ENCODE measurements at places on chromosomes 13 and 19.
A peak's percentile ranks its signal among the peaks of the same experiment; 100 is the strongest.

GRCh38 chr13:110309661-110310524 is 2.8 kb downstream of the COL4A2 start:
- DNase-seq, result no peak

- DNase-seq, result no peak
Observed at GRCh38 chr13:94711561-94712286, 621 bp downstream of the SOX21 start.

GRCh38 chr13:98260357-98261164 is 83.5 kb upstream of the RNF113B start:
- peak; percentile 42 for DNase-seq

DNA sequence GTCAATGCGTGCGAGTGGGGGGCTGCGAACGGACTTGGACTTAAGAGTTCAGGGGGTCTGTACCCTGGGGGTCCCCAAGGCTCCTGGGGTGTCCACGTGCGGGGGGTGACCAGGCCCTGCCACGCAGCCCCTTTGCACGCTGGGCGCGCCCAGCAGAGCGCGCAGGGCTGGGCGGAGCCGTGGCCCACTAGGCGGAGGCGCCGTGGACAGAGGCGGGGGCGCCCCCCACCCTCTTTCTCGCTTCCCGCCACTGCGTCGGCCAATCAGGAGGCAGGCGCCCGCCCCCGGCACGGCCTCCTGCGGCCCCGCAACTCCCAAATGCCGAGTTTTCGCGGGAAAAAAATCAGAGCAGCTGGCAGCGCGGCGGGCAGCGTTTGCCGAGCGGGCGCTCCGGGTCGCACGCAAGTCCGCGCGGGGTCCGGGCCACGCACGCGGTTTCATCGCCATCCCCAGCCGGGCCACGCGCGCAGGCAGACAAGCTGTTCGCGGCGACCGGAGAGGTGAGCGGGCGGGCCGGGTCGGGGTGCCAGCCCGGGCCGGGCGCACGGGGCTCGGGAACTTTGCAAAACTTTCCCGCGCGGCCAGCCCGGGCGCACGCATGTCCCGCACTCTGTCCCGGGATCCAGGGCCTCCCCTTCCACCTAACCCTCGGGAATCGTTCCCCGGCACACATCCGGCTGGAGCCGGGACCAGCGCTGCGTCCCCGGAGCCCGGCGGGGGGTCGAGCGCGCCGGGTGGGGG is at the start of gene UHRF1:
Gene UHRF1, plus strand, starts transcription at position 346 of the 741 bp plus-strand sequence. CDS start 1,385 bp downstream, outside the sequence.
- DNase-seq, result no peak

DNA sequence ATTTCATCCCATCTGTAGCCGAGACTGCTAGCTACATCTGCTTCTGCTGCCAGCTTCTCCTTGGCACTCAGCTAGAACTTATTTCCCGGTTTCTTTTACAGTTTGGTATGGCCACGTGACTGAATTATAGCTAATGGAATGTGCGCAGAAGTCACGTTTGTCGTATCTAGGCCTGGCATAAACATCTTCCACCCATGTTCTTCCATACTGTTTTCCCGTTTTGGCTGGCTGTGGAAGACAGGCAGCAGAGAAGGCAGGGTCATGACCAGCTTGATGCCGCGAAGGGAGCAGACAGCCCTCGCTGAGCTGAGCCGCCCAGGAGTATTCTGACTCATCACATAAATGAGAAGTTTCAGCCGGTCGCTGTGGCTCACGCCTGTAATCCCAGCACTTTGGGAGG is 186.7 kb downstream of the RFC3 start:
- no peak for DNase-seq

DNA sequence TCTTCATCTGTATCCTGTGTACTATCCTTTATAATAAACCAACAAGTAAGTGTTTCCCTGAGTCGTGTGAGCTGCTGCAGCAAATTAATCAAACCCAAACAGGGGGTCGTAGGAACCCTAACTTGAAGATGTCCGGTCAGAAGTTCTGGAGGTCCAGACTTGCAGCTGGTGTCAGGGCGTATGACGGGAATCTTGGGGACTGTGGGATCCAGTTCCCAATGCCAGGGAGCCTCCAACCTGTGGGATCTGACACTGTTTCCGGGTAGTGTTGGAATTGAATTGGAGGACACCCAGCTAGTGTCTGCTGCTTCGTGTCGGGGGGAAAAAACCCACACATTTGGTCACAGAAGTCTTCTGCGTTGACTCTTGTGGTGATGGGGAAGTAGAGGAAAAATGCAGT is 52.1 kb upstream of the AMER2 start:
- DNase-seq, result no peak

GRCh38 chr13:111145071-111145470 is 30.0 kb downstream of the ARHGEF7 start:
- DNase-seq, result no peak

GRCh38 chr19:50248413-50248812 is 45.0 kb downstream of the MYH14 start:
- DNase-seq, result no peak

DNA sequence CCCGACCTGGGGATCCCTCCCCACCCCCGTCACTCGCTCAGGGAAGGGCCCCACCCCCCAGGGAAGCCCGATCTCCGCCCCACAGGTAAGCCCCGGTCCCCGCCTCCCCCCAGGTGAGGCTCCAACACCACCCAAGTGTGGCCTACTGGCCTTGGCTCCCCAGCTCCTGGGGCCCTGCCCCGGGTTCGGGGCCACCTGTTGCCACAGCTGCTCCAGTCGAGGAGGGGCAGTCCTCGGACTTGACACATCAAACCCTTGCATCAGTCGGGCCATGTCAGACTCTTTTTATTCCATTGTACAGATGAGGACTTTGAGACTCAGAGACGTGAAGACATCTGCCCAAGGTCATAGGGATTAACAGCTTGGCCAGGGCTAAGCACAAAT is 512 bp downstream of the CC2D1A start:
- DNase-seq, result no peak

DNA sequence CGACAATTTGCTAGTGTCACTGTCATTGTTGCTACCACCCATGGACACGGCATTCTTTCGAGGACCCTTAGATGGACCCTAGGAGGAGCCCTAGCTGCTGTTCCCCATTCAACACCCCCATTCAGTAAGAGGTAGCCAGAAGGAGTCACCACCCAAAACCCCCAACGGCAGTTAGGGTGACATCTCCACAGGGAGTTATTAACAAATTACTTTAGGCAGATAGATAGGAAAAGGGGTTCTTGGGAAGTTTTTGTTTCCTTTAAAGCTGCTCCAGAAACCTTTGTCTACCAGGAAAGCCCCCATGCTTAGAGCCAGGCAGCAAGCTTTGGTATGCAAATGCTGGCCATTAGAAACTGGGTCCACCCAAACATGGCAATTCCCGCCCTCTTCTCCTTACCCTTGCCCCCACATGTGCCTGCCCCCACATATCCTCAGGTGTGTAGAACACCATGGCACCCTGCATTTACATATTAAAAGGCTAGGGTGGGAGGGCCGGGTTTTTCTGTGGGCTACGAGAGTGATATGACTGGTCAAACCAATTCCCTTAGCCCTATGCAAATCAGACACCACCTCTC is 190.9 kb downstream of the SLITRK6 start:
- no peak for DNase-seq

GRCh38 chr13:41942462-41943094 is 18.3 kb downstream of the VWA8 start:
- DNase-seq, result peak; percentile 69

- no peak for DNase-seq
Observed at GRCh38 chr13:53379485-53379884, 350.9 kb downstream of the OLFM4 start.

- no peak for DNase-seq
Observed at GRCh38 chr13:88288326-88288725, 617.2 kb downstream of the SLITRK5 start.

GRCh38 chr13:98875146-98875729 is 102.6 kb downstream of the DOCK9 start:
- no peak for DNase-seq

DNA sequence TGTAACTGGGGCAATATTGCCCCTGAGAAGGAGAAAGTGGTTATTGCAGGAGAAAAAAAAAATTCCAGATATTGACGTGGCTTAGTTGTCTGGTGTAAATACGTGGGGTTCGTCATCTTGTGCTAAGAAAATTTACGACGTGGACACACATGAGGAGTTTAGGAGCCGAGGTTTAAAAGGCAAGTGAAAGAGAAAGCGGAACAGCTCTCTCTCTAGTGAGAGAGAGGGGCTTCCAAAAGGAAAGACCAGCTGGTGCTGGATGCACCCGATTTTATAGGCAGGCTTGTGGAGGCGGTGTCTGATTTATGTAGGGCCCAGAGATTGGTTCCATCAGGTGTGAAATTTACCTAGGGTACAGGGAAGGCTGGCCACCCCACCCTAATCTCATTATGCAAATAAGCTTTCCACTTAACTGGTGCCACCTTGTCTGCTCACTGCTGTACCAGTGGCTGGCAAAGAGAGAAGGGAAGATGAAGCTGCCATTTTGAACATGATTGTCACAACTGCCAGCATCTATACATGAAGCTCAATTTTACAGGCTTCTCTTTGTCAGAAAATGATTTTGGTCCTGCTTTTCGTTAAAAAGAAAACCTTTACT is 845.1 kb downstream of the DACH1 start:
- DNase-seq, result no peak

GRCh38 chr13:103573446-103573845 is 507.2 kb upstream of the SLC10A2 start:
- no peak for DNase-seq

DNA sequence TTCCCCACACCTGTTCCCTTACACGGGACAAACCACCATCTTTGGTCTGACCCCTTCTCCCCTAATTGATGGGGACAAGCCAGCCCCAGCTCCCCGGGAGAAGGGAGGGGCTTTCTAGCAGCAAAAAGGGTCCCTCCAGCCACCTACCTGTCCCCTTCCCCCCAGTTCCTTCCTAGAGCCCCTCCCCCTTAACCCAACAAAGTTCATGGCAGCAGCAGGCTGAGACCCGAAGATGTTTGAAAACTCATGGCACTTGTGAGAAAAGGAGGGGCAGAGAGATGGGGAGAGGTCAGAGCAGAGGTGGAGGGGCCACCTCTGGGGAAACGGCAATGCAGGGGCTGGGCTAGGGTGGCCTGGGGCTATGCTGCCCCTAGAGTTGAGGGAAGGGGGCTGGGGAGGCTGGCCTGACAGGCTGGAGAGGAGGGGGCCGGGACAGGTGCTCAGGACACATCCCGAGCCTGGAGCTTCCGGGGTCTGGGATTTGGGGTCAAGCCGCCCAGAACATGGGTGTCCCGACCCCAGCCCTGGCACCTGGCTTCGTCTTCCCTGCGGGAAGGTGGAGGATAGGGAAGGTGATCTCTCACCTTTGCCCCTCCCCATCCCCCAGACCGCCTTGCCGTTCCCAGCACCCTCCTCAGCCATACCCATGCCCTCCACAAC is 12.5 kb upstream of the ASF1B start:
- no peak for DNase-seq

- no peak for DNase-seq
Observed at GRCh38 chr19:45919678-45920077, 5.1 kb upstream of the NANOS2 start.

GRCh38 chr19:5700455-5701092 is 10.5 kb downstream of the RPL36 start:
- no peak for DNase-seq

DNA sequence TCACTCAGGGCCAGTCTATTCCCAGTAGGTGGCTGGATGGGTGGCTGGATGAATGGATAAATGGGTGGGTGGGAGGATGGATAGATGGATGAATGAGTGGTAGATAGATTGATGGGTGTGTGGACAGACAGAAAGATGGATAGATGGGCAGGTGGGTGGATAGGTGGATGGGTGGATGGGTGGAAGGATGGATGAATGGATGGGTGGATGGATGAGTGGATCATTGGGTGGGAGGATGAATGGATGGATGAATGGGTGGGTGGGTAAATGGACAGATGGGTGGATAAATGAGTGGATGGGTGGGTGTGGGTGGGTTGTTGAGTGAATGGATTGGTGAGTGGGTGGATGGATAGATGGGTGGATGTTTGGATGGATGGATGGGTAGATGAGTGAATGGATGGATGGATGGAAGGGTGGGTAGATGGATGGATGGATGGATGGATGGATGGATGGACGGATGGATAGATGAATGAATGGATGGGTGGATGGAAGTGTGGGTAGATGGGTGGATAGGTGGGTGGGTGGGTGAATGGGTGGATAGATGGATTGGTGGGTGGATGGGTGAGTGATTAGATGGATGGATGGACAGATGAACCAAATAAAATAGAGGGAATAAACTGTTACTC is 27.1 kb upstream of the CCNE1 start:
- DNase-seq, result no peak

DNA sequence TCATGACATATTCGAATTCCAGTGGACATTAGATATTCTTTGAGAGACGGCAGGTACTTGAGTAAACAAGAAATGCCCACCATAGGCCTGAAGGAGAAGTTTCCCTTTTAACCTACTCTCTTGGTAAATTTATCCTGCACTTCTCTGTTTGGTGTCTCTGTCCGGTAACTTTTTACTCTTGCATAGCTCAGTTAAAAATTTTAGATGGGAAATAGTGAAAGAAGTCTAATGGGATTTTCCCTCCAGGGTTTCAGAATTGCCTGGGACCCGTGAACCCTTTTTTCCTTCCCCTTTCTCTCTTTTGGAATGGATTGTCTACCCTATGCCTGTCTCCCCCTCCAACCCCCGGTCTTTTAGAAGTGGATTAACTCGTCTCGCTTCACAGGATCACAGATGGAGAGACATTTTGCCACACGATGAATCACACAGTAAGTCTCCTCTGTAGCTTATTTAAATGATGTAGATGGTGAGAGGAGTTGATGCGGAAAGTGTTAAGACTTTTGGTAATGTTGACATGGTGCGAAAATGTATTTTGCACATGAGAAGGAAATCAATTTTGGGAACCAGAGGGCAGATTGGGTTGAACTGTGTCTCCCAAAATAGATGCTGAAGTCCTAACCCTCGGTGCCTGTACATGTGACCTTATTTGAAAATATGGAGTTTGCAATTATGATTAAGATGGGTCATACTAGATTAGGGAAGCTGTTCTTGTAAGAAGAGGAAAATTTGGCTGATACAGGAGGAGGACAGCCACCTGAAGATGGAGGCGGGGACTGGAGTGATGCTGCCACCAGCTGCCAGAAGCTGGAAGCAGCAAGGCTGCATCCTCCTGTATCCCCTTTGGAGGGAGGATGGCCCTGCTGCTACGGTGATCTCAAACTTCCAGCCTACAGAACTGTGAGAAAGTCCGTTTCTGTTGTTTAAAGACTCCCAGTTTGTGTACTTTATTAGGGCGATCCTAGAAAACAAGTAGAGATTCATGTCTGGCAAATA is 711 bp upstream of the MIPEP start:
- peak; percentile 6 for DNase-seq

DNA sequence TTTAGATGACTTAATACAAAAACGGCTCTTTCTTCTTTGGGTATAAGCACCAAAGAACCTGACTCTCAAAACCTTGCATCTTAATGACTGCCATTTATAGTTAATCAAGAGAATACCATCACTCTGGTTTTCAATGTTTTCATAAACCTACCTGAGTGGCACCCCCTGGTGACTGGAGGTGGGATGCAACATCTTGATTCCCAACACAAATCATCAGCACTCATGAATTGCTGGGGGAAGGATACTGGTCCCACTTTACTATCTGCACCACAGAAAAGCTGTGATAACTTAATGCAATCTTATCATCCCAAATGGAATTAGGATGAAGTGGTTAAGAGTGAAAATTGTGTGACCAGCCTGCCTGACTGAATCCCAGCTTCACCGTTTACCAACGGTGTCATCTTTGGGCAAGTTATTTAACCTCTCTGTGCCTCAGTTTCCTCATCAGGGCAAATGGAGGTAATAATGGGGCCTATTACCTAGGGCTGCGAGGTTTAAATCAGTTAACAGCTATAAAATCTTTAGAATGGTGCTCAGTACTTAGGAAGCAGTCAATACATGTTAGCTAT is 366.4 kb downstream of the KLF12 start:
- DNase-seq, result no peak

Data from fibroblast of the aortic adventitia (primary cell).